A172 (cell line): ENCODE measurements at places on chromosomes 12 and 14. TPM values are rescaled to one million over a fixed set of nuclear protein-coding genes. Genes with fewer than 3 reads are reported as not detected.

The LRTM2 gene
- not detected in 2 replicates for total RNA-seq

The DCN gene
- 0.69 and 0.84 TPM in 2 replicates for total RNA-seq

DNA sequence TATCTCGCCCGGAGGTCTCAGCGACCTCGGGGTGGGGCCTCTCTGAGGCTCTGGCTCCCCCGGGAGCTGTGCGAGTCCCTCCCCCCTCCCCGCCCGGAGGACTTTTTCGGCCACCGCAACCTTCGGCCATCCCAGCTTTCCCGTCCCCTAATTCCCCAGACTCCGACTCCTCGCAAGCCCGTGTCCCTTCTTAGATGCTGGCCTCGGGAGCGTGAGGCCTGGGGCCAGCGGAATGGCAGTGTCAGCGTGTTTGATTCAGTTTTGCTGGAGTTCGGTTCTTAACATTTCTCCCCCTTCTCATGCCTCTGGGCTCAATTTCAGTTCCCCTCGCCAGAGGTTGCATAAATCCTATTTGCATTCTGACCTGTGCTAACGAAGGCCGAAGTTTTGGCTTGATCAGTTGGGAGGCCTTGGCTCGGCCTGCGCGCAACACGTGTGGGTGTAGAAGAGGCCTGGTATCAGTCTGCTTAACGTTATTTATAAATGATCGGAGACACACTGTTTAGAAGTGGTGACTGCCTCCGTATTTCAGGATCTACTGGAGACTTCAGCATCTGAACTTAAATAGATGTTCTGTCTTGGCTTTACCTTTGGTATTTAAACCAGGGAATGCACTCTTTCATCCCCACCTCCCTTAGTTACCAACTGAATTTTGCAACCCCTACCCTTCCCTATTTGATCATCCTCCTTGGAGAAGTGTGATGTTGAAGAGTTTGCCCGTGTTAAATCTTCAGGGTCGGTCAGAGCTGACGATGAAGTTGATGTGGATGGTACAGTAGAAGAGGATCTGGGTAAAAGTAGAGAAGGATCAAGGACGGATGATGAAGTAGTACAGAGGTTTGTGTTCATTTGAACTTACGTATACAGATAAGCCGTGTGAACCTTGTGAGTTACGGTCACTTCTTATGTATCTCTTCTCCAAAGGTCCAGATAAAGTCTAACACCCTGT, 851 bp downstream of the HSP90B1 start:
- no peak for DNase-seq

- DNase-seq, result no peak
These were observed 31.3 kb upstream of the ANP32D start for GRCh38 chr12:48441069-48441468.

- no peak for DNase-seq
These were observed 37.7 kb downstream of the LRRC74A start for GRCh38 chr14:76863724-76864407.

- DNase-seq, result no peak
These were observed 5.1 kb downstream of the PSMB11 start for GRCh38 chr14:23047034-23047634.
